ENCODE measurements at places on chromosomes 11 and 22.

GRCh38 chr11:129018126-129018525 is 75.5 kb upstream of the TP53AIP1 start:
- DNase-seq: no peak

DNA sequence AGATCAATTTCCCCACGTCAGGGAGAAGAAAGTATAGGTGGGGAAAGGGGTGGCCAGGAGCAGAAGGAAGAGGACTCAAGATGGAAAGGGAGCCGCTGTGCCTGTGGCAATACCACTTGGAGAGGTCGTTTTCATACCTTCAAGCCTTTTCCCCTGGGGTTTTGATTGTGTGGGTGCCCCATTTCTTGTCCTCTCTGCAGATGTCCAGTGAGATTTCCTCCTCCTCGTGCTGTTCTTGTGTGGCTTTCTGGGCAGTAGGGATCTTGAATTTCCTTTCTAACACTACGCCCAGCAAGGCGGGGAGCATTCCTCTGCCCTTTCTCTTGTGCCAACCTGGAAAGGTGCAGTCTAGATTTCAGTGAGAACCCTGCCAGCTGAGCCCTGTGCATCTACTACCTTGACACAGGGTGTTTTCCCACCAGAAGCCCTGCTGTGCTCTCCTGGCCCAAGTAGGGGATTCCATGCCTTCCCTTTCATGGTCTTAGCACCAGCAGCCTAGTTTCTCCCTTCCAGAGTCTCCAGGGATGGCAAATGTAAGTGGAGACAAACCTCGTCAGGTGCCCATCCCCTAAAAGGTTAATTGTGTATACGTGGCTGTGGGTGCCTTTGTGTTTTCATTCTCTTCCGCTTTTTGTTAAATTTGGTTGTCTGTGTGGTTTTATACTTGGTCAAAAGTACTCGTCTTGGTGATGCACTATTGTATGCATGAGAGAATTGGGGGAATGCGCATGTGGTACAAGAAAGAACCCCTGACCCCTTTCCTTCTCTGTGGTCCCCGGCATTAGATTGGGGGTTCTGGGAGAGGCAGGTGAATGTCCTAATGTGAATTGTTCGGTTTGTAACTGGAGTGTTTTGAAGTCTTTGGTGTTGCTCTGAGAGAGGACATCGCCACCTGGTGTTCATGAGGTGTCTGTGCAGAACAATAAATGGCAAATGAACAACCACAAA is 71.4 kb upstream of the MPEG1 start:
- DNase-seq: peak; percentile 39

DNA sequence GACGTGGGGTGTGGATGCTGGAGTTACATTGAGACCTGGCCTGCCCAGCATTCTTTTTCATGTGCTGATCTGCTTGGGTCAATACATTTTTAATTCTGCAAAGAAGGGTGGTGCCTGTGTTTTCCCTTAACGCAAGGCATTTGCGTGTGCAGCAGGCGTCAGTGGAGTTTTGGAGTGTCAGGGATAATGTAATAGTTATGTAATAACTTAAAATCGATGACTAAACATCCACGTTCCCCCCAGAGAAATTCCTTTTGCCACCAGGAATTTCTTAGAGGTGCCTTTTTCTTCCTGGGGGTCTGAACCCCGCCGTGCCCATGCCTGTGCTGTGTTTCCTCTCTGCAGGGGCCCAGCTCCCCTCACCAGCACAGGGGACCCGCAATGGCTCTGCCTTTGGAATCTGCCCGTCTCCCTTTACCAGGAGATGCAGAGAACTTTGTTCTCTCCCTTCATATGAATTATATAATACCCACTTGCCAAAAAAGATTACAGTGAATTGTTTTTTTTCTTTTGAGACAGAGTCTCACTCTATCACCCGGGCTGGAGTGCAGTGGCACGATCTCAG is 62.6 kb downstream of the TBC1D22A start:
- DNase-seq: no peak

DNA sequence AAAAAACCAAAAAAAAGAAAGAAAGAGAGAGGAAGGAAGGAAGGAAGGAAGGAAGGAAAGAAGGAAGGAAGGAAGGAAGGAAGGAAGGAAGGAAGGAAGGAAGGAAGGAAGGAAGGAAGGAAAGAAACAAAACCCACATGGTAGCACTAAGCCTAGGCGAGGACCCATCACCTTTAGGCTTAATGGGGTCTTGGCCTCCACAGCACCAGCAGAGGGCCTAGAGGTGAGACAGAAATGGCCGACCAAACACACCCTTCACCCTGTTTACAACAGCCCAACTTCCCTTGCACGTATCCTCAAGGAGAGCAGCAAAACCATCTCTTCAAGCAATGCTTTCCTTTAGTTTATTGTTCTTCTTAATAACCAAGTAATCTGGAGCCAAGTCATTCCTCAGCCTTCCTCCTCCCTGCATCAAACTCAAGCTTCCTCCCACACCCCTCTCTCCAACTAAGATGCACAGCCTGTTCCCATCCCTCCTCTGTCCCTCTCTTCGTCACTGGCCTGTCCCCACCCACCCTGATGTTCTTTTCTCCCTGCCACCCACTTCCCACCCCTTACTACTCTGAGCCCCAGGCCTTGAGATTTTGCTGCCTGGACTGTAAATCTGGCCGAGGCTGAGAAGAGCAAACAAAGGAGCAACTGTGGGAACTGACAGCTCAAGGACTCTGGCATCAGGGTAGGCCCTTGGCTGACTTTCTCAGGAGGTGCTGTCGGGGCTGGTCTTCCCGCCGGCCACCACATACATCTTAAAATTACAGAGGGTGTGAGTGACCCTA is 26.0 kb downstream of the POU2AF1 start:
- no peak for DNase-seq

- peak; percentile 54 for DNase-seq
Measured at GRCh38 chr11:48055292-48056132, 75.2 kb downstream of the PTPRJ start.

DNA sequence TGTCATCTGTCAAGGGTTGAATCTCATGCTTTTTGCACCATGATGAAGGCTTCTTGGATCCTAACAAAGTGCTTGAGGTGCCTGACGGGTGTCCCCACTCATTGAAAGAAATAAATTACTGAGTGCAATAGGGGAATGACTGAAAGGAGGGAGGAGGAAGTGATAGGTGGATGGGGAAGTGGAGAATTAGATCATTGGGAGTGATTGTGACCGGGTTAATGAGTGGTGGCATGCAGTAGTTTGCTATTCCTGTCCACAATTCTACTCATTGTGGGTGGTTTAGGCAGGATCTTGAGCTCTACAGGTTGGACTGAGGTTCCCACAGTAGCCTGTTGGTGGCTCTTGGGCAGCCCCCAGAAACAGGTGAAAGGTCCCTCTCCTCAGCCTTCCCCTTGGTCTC is 44.3 kb downstream of the THAP12 start:
- DNase-seq: no peak

GRCh38 chr11:78339945-78340344 is 77.7 kb downstream of the GAB2 start:
- no peak for DNase-seq

GRCh38 chr22:42969348-42969975 is 45.5 kb downstream of the PACSIN2 start:
- DNase-seq: no peak

- DNase-seq: no peak
Measured at GRCh38 chr11:46438211-46438610, 46.6 kb upstream of the CHRM4 start.

DNA sequence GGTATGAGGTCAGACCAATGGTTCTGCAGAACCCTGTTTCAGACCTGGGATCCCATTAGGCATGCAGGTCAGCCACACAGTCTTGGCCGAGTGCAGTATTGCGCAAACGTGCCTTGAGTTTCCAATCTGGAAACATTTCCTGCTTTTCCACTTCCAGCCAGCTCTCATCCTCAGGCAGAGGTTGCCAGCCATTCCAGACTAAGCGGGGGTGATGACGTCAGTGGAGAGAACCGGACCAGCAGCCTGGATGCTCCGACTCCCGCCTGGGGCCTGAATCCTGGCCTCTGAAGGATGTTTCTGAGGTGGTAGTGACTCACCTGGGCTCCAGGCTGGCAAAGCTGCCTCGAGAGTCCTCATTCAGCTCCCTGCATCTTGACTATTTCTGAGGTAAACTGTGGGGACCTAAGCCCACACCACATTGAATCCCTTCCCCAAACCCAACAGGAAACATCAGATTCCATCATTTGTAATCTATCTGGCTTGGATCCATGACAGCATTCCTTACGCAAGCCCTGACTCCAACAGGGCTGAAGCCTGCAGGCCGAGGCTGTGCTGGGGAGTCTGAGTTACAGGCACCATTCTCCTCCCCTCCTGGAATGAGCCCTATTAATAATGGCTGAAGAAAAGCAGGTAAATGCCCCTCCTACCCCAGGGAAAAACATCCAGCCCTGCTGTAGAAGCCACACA is 83.0 kb downstream of the ABTB2 start:
- no peak for DNase-seq
